ENCODE measurements at places on chromosomes 2 and 18. TPM values are rescaled to one million over a fixed set of nuclear protein-coding genes. Genes with fewer than 3 reads are reported as not detected.

Gene LYPD6
- total RNA-seq = not detected

Gene HAUS1
- total RNA-seq = 34.5 TPM

Gene LYG2
- total RNA-seq = not detected

Gene FAM98A
- total RNA-seq = 19.5 TPM

Gene PGAP1
- total RNA-seq = 4.4 TPM

Gene GREB1
- 0.47 TPM for total RNA-seq

Gene CHAC2
- total RNA-seq = 0.09 TPM

Gene AMER3
- under 0.01 TPM for total RNA-seq

Gene POMC
- total RNA-seq = not detected

Gene CABLES1
- 20.5 TPM for total RNA-seq

Gene CELF4
- total RNA-seq = not detected

Gene RAX
- not detected for total RNA-seq

Gene PRSS56
- not detected for total RNA-seq

Gene FTCDNL1
- total RNA-seq = 1.2 TPM

Gene TCF23
- total RNA-seq = not detected

Gene SGPP2
- under 0.01 TPM for total RNA-seq

Gene FOXD4L1
- under 0.01 TPM for total RNA-seq

Gene SAG
- not detected for total RNA-seq

Gene ERICH2
- total RNA-seq = 1.2 TPM

Gene CFAP53
- total RNA-seq = 0.77 TPM

Gene DYNAP
- total RNA-seq = not detected

Gene CDH2
- total RNA-seq = 10.5 TPM

Gene CRYBA2
- total RNA-seq = not detected

Gene NPHP1
- 5.5 TPM for total RNA-seq

Gene TM4SF20
- total RNA-seq = not detected

Gene PARD3B
- 17.0 TPM for total RNA-seq

Gene SLC14A1
- 131 TPM for total RNA-seq

Gene FSIP2
- under 0.01 TPM for total RNA-seq

Gene G6PC2
- total RNA-seq = not detected

Measured in bronchial smooth muscle cell (primary cell).